KBM-7 (cell line): ENCODE measurements at places on chromosomes 7 and 10.

DNA sequence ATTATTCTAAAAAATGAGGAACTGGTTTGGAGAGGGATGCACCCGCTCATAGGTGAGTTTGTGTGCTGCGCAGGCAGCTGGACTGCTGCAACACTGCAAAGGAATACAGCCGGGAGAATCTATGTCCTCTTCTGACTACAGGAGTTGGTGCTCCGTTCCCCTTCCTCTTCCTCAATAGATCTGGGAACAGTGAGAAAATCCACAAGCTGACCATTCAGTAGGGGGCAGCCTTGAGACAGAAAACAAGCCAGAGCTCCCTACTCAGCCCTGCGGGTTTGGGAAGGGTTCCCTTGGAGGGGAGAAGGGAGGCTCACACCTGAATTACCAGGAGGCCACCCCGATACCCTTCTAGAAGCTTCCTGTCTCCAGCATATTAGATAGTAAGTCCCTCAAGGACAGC, 87.3 kb upstream of the FOXI2 start:
- peak; percentile 46 for DNase-seq

- no peak for DNase-seq
Observed at GRCh38 chr7:157682946-157683746, 346.3 kb downstream of the DNAJB6 start.

DNA sequence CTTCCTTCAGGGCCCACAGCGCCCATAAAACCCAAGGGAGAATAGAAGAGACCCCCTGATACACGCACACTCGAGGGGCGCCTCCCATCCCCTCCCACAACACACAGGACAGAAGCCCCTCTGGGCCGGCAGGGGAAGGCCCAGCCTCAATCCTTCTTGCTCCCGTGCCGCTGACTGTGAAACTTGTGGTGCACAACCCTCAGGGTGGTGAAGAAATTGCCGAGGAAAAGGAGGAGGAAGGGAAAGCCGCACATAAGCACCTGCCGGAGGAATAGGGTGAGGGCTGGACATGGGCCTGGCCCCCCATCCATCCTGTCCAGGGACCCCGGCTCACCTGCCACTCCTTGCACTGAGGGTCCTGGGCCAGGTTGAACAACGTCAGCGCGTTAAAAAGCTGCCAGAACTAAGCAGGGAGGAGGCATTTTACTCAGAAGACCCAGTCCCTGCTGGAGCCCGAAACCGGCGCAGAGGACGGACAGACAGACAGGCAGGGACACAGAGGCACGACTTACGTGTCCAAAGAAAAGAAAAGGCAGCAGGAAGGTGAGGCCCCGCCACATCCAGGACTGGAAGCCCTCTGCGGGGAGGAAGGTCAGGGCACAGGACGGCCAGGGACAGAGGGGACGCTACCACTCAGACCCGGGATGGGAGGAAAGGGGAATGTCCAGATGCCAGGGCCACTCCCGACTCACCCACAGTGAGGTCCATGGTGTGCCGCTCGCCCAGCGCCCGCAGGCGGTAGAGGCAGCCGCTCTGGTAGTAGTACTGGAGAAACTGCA, 7.2 kb downstream of the TMEM120A start:
- DNase-seq: no peak

- DNase-seq: no peak
Observed at GRCh38 chr10:8986975-8987374, 932.5 kb downstream of the GATA3 start.

DNA sequence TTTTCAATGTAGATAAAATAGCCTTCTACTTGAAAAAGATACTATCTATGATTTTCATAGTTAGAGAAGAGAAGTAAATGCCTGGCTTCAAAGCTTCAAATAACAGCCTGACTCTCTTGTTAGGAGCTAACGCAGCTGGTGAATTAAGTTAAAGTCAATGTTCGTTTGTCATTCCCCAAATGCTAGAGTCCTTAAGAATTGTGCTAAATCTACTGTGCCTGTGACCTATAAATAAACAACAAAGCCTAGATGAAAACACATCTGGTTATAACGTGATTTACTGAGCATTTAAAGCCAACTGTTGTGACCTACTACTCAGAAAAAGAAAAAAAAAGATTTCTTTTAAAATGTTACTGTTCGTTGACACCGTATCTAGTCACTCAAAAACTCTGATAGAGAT, 134.7 kb downstream of the POLR1F start:
- DNase-seq: no peak

- no peak for DNase-seq
Observed at GRCh38 chr10:74887614-74888284, 61.3 kb downstream of the KAT6B start.

DNA sequence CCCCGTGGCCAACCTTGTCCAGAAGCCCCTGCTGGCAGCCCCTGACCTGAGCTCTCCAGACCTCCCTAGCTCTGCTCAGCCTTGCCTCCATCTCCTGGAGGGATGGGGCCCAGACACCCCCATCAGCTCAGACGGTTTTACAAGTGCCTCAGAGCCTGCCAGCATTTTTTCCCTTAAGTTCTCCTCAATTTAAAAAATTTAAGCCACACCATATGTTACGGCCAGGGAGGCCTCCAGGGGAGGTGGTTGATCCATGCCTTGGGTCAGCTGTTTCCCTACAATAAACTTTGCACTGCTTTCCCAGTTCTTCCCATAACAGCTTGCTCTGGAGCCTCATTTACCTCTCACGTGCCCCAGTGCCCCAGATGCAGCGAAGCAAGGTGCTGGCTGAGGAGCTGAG, 143.5 kb downstream of the RGS10 start:
- DNase-seq: no peak

- DNase-seq: peak; percentile 32
Observed at GRCh38 chr10:114703377-114704107, 45.5 kb upstream of the ABLIM1 start.

GRCh38 chr10:97650726-97651125, 10.3 kb downstream of the PI4K2A start:
- no peak for DNase-seq

GRCh38 chr7:99363286-99363685, 11.2 kb upstream of the ARPC1B start:
- DNase-seq: no peak

GRCh38 chr7:139976838-139977656, 85.7 kb downstream of the PARP12 start:
- DNase-seq: peak; percentile 5

GRCh38 chr10:124336186-124336585, 82.5 kb downstream of the OAT start:
- no peak for DNase-seq

DNA sequence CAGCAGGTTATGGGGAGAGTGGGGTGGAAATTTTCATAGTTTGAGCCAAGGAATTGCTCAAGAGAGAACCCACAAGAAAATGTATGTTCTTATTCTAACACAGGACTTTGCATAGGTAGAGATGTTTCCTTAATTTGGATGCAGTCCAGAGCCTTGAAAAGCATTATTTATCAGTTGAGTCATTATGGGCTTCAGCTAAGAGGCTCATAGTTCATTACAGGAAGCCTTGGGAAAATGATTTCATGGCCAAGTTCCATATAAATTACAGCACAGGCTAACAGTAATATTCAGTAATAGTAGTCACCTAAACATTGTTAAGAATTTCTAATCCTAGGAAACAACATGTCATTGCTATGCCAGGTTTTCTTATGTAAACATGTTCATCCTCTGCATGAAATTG, 131.1 kb upstream of the PTPRZ1 start:
- DNase-seq: no peak

GRCh38 chr10:65735382-65735781, 1190.5 kb upstream of the LRRTM3 start:
- no peak for DNase-seq

GRCh38 chr7:15168489-15168888, 265.9 kb upstream of the DGKB start:
- DNase-seq: peak; percentile 21

DNA sequence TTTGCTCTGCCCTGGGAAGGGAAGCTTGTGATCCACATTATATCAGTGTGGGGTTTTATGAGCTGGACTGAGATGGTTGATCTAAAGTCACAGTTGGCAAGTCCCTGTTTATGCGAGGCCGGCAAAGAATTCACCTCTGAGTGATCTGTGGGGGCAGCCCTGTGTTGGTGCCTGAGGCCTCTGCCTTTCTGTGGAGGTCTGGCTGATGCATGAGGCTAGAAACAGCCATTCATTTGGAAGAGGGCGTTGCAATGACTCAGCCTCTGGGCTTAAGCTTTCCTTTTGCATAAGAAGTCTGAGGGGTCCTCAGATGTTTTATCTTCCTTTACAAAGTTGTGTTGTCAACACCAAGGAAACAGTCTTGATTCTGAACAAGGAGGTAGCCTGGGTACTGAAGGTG, 126.9 kb downstream of the MGMT start:
- DNase-seq: no peak

DNA sequence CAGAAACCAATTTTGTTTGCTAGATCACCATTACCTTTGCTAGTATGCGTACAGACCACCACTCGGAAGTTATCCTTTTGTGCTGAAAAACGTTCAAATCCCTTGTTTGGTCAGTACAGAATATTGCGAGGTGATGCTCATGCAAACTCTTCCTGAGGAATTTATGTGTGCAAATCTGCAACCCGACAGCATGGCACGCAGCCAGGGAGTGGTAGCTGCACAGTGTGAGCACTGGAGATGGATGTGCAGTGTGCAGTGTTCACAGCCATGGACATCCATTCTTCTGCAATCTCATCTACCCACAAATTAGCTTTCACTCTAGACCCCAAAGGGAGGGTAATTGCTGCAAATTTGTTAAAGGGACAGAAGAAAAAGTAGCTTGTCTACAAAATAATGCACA, 72.2 kb downstream of the CACUL1 start:
- DNase-seq: no peak

DNA sequence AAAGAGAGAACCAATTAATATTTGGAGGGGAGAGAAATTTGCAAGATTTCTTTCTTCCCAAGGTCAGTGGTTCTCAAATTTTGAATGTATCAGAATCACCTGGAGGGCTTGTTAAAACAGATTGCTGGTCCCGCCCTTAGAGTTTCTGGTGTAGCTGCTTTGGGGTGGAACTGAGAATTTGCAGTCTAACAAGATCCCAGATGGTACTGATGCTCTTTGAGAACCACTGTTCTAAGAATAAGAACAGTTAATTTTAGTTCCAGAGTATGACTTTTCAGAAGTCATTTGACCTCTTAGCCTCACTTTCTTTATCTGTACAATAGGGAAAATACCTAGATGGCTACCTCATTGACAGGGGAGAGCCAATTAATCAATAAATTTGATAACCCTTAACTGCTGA, 161.6 kb downstream of the PRKG1 start:
- DNase-seq: no peak

GRCh38 chr10:133391249-133391635, 2.7 kb upstream of the MTG1 start:
- DNase-seq: no peak

GRCh38 chr7:6256109-6256483, 16.3 kb downstream of the CYTH3 start:
- no peak for DNase-seq

- DNase-seq: no peak
Observed at GRCh38 chr7:69762821-69763352, 164.6 kb downstream of the AUTS2 start.
